ENCODE measurements at places on chromosomes 1 and 21.
A peak's percentile ranks its signal among the peaks of the same experiment; 100 is the strongest.

- DNase-seq: no peak
Measured at GRCh38 chr1:153475282-153475681, 14.8 kb upstream of the S100A7 start.

- no peak for DNase-seq
Measured at GRCh38 chr1:233735847-233736246, 121.9 kb downstream of the KCNK1 start.

DNA sequence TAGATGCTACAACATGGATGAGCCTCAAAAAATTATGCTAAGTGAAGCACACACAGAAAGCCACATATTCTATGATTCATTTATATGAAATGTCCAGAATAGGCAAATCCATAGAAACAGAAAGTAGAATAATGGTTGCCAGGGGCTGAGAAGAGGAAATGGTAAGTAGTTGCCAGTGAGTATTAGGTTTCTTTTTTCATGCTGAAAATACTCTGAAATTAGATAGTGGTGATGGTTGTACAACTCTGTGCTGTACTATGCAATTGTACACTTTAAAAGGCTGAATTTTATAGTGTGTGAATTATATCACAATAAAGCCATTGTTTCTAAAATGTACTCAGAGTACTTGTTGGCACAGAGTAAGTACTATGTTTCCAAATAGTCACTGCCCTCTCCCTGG is 15.5 kb upstream of the GFI1 start:
- DNase-seq: no peak

- peak; percentile 56 for DNase-seq
Measured at GRCh38 chr21:44503901-44504399, 36.0 kb downstream of the KRTAP10-1 start.

DNA sequence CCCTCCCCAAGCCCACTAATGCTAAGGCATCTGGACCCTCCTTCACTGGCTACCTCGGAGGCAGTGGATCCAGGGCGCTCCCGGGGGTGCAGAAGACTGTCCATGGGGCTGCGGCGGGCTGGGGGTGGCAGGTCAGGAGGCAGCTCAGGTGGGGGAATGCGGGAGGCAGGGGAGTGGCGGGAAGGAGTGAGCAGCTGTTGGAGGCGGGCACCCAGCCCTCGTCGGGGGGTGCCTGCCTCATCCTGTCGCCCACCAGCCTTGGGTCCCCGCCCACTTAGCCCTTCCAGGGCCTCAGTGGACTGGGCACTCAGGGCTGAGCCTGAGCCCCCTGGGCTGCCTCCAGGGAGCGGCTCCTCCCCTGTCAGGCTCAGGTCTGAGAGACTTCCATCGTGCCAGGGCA is 10.7 kb upstream of the GATAD2B start:
- no peak for DNase-seq

DNA sequence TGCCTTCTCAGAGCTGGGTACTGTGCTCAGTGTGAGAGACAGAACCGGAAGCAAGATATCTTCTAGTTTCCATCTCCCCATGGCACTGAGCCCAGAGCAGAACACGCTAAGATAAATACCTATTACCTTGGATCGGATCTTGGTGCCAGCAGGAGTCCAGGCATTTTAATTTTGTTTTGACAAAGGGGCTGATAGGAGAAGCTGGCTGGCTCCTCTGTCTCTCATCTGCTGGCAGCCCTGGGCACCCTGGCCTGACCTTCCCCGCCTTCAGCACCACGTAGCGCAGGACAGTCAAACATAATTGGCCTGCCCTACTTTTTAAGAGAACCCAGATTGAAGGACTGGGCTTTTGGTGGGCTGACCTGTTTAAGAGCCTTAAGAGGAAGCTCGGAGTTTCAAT is 160.7 kb upstream of the KLHDC7A start:
- DNase-seq: no peak
